ENCODE measurements at places on chromosomes 1 and 21. TPM values are rescaled to one million over a fixed set of nuclear protein-coding genes. Genes with fewer than 3 reads are reported as not detected.

The SPRR2F gene
- not detected for total RNA-seq

The IFFO2 gene
- 69.2 TPM for total RNA-seq

The MEX3A gene
- 0.97 TPM for total RNA-seq

GRCh38 chr1:17831597-17831996 is 76.5 kb downstream of the ACTL8 start:
- H3K27ac ChIP-seq = no peak overlapping the region
- H3K27me3 ChIP-seq = peaks cover 12% of the 10 kb centered on the region
- no peaks in the 10 kb centered on the region for H3K4me1 ChIP-seq
- no peak for DNase-seq
- H3K36me3 ChIP-seq = no peaks in the 10 kb centered on the region
- no peak overlapping the region for H3K4me3 ChIP-seq

DNA sequence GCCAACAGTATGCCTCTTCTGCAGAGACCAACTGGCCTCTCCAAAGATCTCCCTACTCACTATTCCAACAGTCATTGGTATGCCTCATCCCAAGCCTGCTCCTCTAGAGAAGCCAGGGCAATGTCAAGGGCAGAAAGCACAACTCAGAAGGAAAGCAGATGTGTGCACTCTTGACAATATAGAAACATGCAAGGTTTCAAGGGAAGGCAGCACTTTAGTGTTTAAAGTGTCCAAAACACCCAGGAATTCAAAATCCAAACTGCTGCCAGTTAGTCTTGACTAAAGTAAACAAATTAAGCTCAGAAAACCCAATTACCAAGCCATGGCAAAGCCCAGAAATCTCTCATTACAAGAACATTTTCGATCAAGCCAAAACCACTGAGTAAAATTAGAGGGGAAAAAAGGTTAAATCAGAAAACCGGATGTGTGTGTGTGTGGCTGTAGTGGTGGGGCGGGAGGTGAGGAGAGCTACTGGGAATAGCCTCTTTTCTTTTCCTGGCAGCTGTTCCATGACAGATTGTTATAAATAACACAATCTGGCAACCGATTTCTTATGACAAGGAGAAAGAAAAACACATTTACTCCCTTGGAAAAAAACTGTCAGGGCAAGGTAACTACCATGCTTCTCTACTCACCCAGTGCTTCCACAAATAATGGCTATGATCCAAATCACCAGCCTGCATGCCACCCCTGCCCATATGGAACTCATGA is 39.2 kb downstream of the EIF2B3 start:
- H3K4me3 ChIP-seq = no peak overlapping the region
- no peaks in the 10 kb centered on the region for H3K27me3 ChIP-seq
- peaks cover 20% of the 10 kb centered on the region for H3K4me1 ChIP-seq

GRCh38 chr1:213070406-213070805 is 19.4 kb downstream of the RPS6KC1 start:
- DNase-seq = peak; percentile 12
- H3K36me3 ChIP-seq = no peaks in the 10 kb centered on the region
- no peaks in the 10 kb centered on the region for H3K27me3 ChIP-seq
- H3K4me1 ChIP-seq = peaks cover 16% of the 10 kb centered on the region

- no peak for DNase-seq
- no peaks in the 10 kb centered on the region for H3K36me3 ChIP-seq
- H3K4me3 ChIP-seq = no peak overlapping the region
- no peaks in the 10 kb centered on the region for H3K27me3 ChIP-seq
- H3K27ac ChIP-seq = no peak overlapping the region
Observed at GRCh38 chr1:3735027-3735681, 17.1 kb upstream of the CCDC27 start.

GRCh38 chr1:12166834-12167492 is at the start of gene TNFRSF1B:
TSS of gene TNFRSF1B (plus strand) at chr1:12166991. CDS start at chr1:12167092, 101 bp downstream.
- DNase-seq = peak; percentile 83
- peaks cover 82% of the 10 kb centered on the region for H3K4me1 ChIP-seq
- peak within 1 kb of the TSS; percentile 98 for H3K4me3 ChIP-seq

DNA sequence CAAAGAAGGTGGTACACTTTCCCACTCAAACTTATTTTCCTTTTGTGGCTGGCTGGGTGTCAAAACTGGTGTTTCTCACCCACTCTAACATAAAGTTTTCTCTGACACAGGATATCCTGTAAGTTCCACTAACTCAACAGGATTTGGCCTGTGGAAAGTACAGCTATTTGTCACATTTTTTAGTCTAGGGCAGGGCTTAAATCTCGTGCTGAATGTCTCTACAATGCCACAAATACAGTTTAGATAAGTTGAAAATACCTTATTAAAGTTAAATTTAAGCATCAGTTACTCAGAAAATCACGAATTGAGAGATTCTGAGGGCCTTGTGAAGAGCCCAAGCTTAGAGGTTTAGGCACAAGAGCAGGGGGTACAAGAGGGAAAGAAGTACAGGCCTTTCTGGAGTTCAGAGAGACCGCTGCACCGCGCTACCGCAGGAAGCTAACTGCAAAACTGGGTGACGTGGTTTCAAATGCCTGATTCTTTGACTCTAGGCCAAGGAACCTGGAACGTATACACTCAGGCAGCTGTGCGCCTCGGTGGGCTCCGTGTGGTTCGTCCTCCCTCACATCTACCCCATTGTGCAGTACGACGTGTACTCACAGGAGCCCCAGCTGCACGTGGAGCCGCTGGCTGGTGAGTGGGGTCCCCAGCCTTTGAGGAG is 23.4 kb upstream of the PWP2 start:
- H3K4me1 ChIP-seq = peaks cover 96% of the 10 kb centered on the region
- H3K27me3 ChIP-seq = no peaks in the 10 kb centered on the region
- peak; percentile 74 for DNase-seq
- H3K27ac ChIP-seq = peak overlapping the region; percentile 99
- peaks cover 18% of the 10 kb centered on the region for H3K36me3 ChIP-seq

GRCh38 chr1:29186707-29187106 is 5.0 kb upstream of the SRSF4 start:
- no peak for DNase-seq
- no peak overlapping the region for H3K4me3 ChIP-seq
- H3K36me3 ChIP-seq = peaks cover 2% of the 10 kb centered on the region
- H3K27ac ChIP-seq = no peak overlapping the region

DNA sequence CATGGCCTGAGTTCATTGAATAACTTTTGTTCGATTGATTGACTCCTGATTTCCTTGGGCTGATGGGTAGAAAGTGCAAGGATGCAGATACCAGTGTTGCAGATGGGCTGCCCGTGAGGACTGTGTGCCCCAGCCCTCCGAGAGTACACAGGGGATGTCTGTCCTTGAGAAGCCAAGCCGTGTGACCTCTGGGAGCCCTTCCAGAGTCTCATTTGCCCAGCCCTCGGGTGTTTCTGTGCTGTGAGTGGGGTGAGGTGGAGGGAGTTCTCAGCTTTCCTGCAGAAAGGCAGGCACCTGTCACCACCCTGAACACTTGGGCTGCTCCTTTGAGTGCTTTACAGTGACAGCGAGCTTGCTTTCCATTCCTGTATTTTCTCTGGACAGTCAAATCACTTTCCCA is 96.4 kb upstream of the CACNA1E start:
- H3K36me3 ChIP-seq = no peaks in the 10 kb centered on the region
- DNase-seq = no peak
- H3K4me3 ChIP-seq = no peak overlapping the region
- no peaks in the 10 kb centered on the region for H3K4me1 ChIP-seq

DNA sequence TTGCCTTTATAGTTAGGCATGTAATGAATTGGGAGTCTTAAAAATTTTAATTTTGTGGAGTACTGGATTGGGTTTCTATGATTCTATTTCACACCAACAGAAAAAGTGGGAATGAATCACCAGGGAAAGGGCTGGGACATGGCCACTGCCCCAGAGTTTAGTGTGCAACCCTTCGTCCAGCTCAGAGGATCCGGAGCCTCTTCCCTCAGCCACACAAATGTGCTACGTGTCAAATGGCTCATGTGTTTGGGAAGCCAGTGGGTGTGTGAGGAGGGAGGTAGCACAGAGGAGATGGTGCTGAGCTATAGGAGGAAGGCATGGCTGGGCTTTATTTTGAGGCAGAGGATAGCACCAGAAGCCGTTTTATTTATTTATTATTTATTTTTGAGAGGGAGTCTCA is 247.3 kb downstream of the SIPA1L2 start:
- no peaks in the 10 kb centered on the region for H3K36me3 ChIP-seq
- no peaks in the 10 kb centered on the region for H3K4me1 ChIP-seq
- H3K27me3 ChIP-seq = peaks cover 5% of the 10 kb centered on the region
- DNase-seq = no peak
- H3K27ac ChIP-seq = no peak overlapping the region
- no peak overlapping the region for H3K4me3 ChIP-seq

DNA sequence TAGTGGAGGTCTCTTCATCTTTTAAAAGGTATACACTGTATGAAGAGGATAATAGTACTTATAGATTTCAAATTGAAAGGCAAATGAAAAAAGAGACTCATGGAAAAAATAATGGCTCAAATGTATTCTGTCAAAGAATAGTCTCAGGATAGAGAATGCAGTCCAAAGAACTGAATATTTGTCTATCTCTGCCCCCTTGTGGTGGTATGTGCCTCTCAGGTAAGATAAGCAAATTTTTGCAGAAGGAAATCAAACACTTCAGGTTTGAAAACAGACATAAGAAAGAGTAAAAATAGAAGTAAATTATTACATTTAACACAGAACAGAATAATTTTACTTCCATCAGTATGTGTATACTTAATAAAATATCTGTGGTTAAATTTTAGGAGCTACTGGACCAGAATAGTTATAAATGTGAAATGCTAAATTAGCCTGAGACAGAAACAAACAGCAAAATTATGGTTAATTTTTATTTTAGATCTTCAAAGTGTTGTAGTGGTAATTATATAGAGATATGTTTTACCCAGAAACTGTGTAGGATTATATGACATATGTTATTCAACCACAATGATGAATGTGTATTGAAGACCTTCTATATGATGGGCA is 164.4 kb upstream of the PALMD start:
- no peak overlapping the region for H3K4me3 ChIP-seq
- H3K27me3 ChIP-seq = peaks cover 5% of the 10 kb centered on the region
- H3K36me3 ChIP-seq = no peaks in the 10 kb centered on the region
- DNase-seq = peak; percentile 28

GRCh38 chr21:41102281-41102680 is 65.7 kb upstream of the BACE2 start:
- H3K36me3 ChIP-seq = peaks cover 2% of the 10 kb centered on the region
- no peak overlapping the region for H3K27ac ChIP-seq
- H3K4me3 ChIP-seq = no peak overlapping the region
- no peaks in the 10 kb centered on the region for H3K4me1 ChIP-seq
- peaks cover 29% of the 10 kb centered on the region for H3K27me3 ChIP-seq

DNA sequence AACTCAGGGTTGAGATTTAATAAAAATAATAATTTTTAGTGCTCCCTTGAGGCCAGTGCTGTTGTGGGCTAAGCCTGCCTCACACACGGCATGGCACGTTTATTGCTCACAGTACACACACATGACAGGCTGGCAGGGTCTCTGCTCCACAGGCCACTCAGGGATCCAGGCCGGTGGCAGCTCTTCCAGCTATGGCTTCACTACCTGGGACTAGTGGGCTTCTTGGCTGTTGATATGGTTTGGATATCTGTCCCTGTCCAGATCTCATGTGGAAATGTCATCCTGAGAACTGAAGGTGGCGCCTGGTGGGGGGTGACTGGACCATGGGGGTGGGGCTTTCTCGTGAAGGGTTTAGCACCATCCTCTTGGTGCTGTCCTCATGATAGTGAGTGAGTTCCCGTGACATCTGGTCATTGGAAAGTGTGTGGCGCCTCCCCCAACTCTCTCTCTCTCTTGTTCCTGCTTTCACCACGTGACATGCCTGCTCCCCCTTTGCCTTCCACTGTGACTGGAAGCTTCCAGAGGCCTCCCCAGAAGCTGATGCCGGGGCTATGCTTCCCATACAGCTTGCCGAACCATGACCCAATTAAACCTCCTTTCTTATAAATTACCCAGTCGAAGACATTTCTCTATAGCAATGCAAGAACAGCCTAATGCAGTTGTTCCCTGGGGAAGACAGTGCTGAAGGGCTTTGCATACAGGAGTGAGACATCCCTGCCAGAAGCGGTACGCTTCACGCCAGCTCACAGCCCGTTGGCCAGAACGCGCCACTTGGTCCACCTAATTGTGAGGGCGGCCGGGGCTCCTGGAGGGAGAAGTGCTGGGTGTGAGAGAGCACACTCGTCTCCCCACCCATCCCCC is 226.9 kb upstream of the C1orf174 start:
- no peak for DNase-seq
- no peak overlapping the region for H3K4me3 ChIP-seq
- no peaks in the 10 kb centered on the region for H3K4me1 ChIP-seq
- no peak overlapping the region for H3K27ac ChIP-seq
- H3K36me3 ChIP-seq = no peaks in the 10 kb centered on the region

GRCh38 chr1:205522692-205523091 is 18.2 kb downstream of the CDK18 start:
- H3K36me3 ChIP-seq = no peaks in the 10 kb centered on the region
- no peak overlapping the region for H3K27ac ChIP-seq
- no peaks in the 10 kb centered on the region for H3K4me1 ChIP-seq
- H3K4me3 ChIP-seq = no peak overlapping the region
- no peak for DNase-seq
- H3K27me3 ChIP-seq = no peaks in the 10 kb centered on the region

DNA sequence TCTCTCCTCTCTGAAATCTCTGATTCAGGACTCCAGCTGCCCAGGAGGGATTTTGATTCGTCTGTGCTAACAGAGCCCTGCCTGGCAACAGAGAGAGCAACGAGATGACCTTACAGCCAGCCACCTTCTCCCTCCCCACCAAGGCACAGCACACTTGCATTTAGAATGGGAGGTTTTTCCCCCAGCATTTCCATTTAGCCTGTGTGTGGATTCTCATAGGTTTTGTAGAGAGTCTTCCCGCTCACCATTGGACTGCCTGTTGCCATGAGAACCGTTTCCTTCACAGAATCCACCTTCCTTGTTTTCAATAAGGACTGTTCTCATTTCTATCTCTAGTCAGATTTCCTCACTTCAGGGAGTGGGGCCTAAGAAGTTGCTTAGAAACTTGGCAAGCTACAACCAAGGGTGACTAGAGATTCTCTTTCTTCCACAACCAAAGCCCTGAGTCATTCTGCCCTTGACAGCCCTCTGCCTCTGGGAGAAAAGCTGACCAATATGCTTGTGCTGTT is 5.8 kb upstream of the IKBKE start:
- H3K4me3 ChIP-seq = no peak overlapping the region
- no peaks in the 10 kb centered on the region for H3K36me3 ChIP-seq
- H3K4me1 ChIP-seq = peaks cover 79% of the 10 kb centered on the region
- H3K27me3 ChIP-seq = no peaks in the 10 kb centered on the region
- DNase-seq = no peak

- DNase-seq = no peak
- no peak overlapping the region for H3K4me3 ChIP-seq
- peaks cover 6% of the 10 kb centered on the region for H3K4me1 ChIP-seq
- no peak overlapping the region for H3K27ac ChIP-seq
- no peaks in the 10 kb centered on the region for H3K27me3 ChIP-seq
Observed at GRCh38 chr1:63674238-63674864, 81.1 kb downstream of the PGM1 start.
